CD4-positive, alpha-beta T cell (primary cell): ENCODE measurements at places on chromosomes 2 and 18.

DNA sequence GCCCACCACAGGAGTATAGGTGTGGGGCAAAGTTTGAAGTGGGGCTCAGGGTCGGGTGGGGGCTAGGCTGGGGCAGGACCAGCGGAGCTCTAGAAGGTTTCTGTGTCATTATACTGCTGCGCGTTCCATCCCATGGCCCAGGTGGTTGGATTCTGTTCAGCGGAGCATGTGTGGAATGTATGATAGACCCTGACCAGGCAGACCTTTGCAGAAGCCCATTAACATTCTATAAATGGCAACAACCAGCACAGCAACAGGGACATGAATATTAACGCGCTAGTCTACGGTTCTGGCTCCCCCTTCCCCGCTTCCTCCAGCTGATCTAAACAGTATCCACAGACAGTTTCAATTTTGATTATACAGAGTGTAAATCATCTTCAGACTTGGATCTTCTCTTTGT lies 4.1 kb upstream of the PRKCE start:
- no peak for DNase-seq

DNA sequence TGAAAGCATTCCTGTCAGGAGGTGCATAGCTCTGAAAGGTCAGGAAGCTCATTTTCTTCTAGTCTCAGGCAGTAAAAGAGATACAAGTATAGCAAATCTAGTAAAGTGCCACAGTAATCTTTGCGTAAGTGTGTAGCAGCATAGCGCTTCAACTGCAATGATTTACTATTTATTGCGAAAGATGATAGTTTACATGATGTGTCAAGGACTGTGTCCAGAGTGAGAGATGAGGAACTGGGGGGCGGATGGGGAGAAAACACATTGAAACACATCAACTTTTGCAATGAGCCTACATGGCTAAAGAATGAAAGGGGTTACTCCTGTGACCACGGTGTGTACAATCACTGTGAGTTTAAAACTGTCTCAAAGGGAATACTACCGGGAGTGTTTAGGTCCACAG lies 644.4 kb downstream of the GALR1 start:
- DNase-seq: no peak

- no peak for DNase-seq
These were observed 1593.5 kb upstream of the ACVR2A start for GRCh38 chr2:146251328-146251727.

DNA sequence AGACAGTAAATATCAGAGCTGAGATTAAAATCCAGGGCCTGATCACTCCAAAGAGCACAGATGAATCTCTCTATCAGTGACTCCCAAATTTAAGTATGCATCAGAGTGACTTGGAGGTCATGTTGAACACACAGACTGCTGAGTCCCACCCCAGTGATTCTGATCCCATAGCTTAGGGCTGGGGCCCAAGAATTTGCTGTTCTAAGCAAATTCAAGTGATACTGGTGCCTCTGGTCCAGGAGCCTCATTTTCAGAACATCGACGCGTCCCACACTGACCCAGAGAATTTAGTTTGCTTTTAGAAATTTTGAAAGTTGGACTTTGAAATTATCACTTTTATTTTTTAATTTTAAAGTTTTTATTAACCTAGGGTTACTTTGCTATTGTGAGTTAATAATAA lies 72.7 kb upstream of the NETO1 start:
- DNase-seq: no peak

- DNase-seq: no peak
These were observed 758.0 kb upstream of the ZEB2 start for GRCh38 chr2:145277922-145278321.

- no peak for DNase-seq
These were observed 6.6 kb downstream of the GALNT5 start for GRCh38 chr2:157264099-157264498.

DNA sequence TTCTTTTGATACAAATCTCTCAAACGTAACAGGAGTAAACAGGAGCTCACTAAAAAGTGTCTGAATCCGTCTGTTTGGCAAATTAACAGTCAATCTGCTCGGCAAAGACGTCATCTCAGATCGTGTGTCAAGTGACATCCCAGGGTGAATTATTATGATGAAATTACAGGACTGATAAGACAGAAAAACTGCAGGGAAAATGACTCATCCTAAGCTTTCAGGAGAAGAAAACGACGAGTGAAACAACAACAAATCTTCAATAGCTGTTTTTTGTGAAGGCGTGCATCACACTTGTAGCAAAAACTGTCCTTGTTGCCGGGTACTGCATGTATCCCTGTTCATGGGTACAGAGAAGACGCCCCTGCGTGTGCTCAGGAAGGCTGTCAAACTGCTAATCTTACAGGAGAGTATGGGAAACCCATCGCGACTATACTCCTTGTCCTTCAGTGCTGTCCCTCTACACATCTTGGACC lies 24.9 kb downstream of the EPB41L3 start:
- no peak for DNase-seq

DNA sequence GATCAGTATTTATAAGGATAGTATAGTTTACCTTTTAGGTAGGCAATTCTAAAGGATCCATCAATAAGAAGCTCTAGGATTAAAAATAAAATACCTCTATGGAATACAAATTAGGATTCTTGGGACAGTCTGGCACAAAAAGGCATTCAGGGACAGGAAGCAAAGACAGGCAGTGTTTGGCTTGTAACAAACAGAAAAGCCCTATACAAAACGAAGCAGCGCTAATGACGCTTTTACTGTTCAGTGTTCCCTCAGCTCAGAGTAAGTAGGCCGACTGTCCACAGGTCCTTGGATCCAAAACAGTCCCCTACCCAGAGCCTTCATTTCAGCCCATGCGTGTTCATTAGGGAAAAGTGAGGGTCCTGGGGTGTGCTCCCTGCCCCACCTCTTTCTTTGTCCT lies 236.3 kb downstream of the AGPS start:
- no peak for DNase-seq

GRCh38 chr18:36610661-36611060 lies 218.1 kb downstream of the TPGS2 start:
- DNase-seq: no peak

GRCh38 chr18:73841661-73842060 lies 306.0 kb downstream of the FBXO15 start:
- DNase-seq: no peak

- no peak for DNase-seq
These were observed 720.3 kb upstream of the ID2 start for GRCh38 chr2:7961550-7961949.

DNA sequence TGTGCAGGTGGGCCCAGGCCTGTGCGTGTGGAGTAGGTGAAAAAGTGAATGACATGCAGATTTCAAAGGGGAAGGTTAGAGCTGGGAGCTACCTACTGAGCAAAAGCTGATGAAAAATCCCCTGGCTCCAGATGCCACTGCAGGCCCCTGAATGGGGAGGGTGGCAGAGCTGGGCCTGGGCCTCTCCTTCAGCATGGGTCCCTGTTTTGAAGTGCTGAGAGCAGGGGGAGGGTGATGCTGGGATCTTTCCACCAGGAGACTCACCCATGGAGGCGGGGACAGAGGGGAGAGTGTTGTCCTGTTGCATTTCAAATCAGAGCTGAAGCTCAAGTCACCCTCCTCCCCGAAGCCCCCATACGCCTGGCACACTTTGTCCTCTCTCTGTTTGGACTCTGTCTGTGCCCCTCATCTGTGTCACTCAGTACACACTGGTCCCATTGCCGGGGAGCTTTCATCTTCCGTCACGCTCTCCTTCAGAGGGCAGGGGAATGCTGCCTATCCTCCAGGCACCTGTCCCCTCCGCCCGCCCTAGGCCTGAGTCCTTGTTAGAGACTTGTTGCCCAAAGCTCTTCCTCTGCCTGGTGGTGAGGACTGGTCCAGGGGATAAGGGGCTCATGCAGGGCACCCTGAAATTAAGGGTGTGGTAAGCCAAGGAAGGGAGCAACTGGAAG lies 206.6 kb downstream of the HAUS1 start:
- DNase-seq: no peak
